ENCODE measurements at places on chromosomes 2 and 18. TPM values are rescaled to one million over a fixed set of nuclear protein-coding genes. Genes with fewer than 3 reads are reported as not detected.

Gene LIMS4
- total RNA-seq, result 1.1 TPM

Gene FAM124B
- total RNA-seq, result under 0.01 TPM

Gene TLX2
- total RNA-seq, result not detected

Gene TMEM17
- total RNA-seq, result 1.8 TPM

Gene CRIM1
- total RNA-seq, result 218 TPM

Data from smooth muscle cell of bladder (primary cell).